ENCODE measurements at places on chromosomes 13 and 19. TPM values are rescaled to one million over a fixed set of nuclear protein-coding genes. Genes with fewer than 3 reads are reported as not detected.

GRCh38 chr19:2062389-2062729, 11.3 kb upstream of the MKNK2 start:
- no peak for DNase-seq
- H3K4me3 ChIP-seq: peak overlapping the region; percentile 86

- no peaks in the 10 kb centered on the region for H3K27me3 ChIP-seq
- no peak for DNase-seq
- H3K4me1 ChIP-seq: no peaks in the 10 kb centered on the region
- peaks cover 3% of the 10 kb centered on the region for H3K36me3 ChIP-seq
- H3K27ac ChIP-seq: no peak overlapping the region
- H3K4me3 ChIP-seq: no peak overlapping the region
Measured at GRCh38 chr19:37941782-37942515, 34.9 kb downstream of the SIPA1L3 start.

- H3K36me3 ChIP-seq: no peaks in the 10 kb centered on the region
- no peak overlapping the region for H3K4me3 ChIP-seq
- H3K27me3 ChIP-seq: no peaks in the 10 kb centered on the region
- no peak for DNase-seq
- no peaks in the 10 kb centered on the region for H3K4me1 ChIP-seq
Measured at GRCh38 chr13:63209330-63210017, 1793.8 kb upstream of the PCDH20 start.

ZNF536 gene
- total RNA-seq: not detected

- peaks cover 19% of the 10 kb centered on the region for H3K27me3 ChIP-seq
- DNase-seq: no peak
- no peak overlapping the region for H3K4me3 ChIP-seq
- H3K27ac ChIP-seq: no peak overlapping the region
- peaks cover 2% of the 10 kb centered on the region for H3K36me3 ChIP-seq
Measured at GRCh38 chr13:19345916-19346422, 164.3 kb upstream of the TUBA3C start.

GRCh38 chr19:48085904-48086864, 24.4 kb downstream of the PLA2G4C start:
- H3K27me3 ChIP-seq: peaks cover 3% of the 10 kb centered on the region
- no peaks in the 10 kb centered on the region for H3K4me1 ChIP-seq
- DNase-seq: peak; percentile 11
- no peaks in the 10 kb centered on the region for H3K36me3 ChIP-seq
- H3K27ac ChIP-seq: no peak overlapping the region

GRCh38 chr19:51531349-51532315, at the start of gene SIGLEC6:
Gene SIGLEC6, minus strand, starts transcription at chr19:51531670. Its CDS starts 22 bp downstream, at chr19:51531648.
- DNase-seq: peak; percentile 13
- no peak within 1 kb of the TSS for H3K27ac ChIP-seq
- no peaks in the 10 kb centered on the region for H3K36me3 ChIP-seq
- H3K27me3 ChIP-seq: peaks cover 58% of the 10 kb centered on the region
